Diencephalon (tissue), 1 donor: ENCODE measurements at places on chromosomes 2 and 18. TPM values are rescaled to one million over a fixed set of nuclear protein-coding genes. Genes with fewer than 3 reads are reported as not detected.

The ARHGAP25 gene
- 2.3 TPM for total RNA-seq

The MROH2A gene
- under 0.01 TPM for total RNA-seq

The SCYGR4 gene
- total RNA-seq = not detected

The CFAP65 gene
- 2.3 TPM for total RNA-seq

The UGT1A7 gene
- not detected for total RNA-seq

The NPPC gene
- total RNA-seq = 4.4 TPM

The SCRN3 gene
- 49.6 TPM for total RNA-seq

The RGPD3 gene
- 1.2 TPM for total RNA-seq

The PRKD3 gene
- 36.4 TPM for total RNA-seq

The SOWAHC gene
- 27.7 TPM for total RNA-seq

The CYTIP gene
- total RNA-seq = 0.92 TPM

The DCDC2C gene
- 0.69 TPM for total RNA-seq

The UBXN2A gene
- 46.1 TPM for total RNA-seq

The ERLEC1 gene
- total RNA-seq = 64.4 TPM

The CTLA4 gene
- total RNA-seq = 0.23 TPM
